WTC11 (cell line): ENCODE measurements at places on chromosomes 13 and 19. TPM values are rescaled to one million over a fixed set of nuclear protein-coding genes. Genes with fewer than 3 reads are reported as not detected.

- DNase-seq: no peak
Measured at GRCh38 chr19:16609511-16610200, 18.3 kb downstream of the MED26 start.

Gene FBXO46
- total RNA-seq: 40.1 to 46.3 TPM (median 43.3 TPM) in 3 replicates

Gene MEDAG
- total RNA-seq: 1.9 to 2.4 TPM (median 2.1 TPM) in 3 replicates

Gene LHB
- total RNA-seq: 1.3 TPM in 1 of 3 replicates, not detected in the others

GRCh38 chr13:36432106-36432544, at the start of gene CCNA1:
TSS of gene CCNA1 (plus strand) at chr13:36432495. CDS start at chr13:36433057, 562 bp downstream.
- DNase-seq: peak; percentile 89
